Right ventricle myocardium inferior (tissue), 1 donor: ENCODE measurements at places on chromosomes 7 and 10. TPM values are rescaled to one million over a fixed set of nuclear protein-coding genes. Genes with fewer than 3 reads are reported as not detected.

Gene SLC13A4
- total RNA-seq = not detected

Gene ECD
- 15.3 TPM for total RNA-seq

Gene ZDHHC4
- total RNA-seq = 39.3 TPM

Gene C10orf143
- total RNA-seq = 1.4 TPM

Gene C10orf105
- 0.05 TPM for total RNA-seq

Gene CPA2
- total RNA-seq = not detected

- DNase-seq = no peak
Measured at GRCh38 chr7:126533715-126534114, 719.0 kb downstream of the GRM8 start.

DNA sequence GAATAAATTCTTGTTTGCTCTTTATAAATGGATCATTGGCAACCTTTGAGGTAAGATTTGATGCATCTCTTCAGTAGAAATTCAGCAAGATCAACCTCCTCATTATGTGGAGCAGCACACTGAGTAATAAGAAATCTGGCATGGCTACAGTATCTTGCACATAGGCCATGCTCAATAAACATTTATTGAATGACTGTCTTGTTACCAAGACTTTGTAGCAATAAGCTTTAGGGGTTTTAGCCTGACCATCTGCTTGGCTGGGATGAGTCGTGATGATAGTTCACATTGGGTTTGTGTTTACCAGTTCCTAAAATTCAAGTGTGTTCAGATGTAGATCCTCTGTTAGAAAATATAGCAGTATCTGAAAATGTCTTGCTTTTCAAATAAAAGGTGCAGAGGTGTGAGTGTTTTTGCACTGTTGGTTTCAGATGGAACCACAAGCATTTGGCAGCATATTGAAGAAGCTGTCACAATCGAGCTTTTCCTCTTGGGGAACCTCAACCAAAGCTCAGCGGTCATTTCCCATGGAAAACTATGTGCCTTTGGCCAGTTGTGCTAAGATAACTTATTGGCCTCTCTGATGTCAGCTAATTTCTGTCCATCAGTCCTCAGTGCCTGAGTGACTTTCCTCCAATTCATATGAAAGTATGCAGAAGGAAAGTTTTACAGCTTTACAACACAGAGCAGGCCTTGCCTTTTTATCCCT, 442.6 kb downstream of the GFRA1 start:
- no peak for DNase-seq

- DNase-seq = no peak
Measured at GRCh38 chr10:91511549-91512330, 101.6 kb downstream of the HECTD2 start.

- DNase-seq = no peak
Measured at GRCh38 chr7:23713285-23714149, 3.5 kb downstream of the STK31 start.

DNA sequence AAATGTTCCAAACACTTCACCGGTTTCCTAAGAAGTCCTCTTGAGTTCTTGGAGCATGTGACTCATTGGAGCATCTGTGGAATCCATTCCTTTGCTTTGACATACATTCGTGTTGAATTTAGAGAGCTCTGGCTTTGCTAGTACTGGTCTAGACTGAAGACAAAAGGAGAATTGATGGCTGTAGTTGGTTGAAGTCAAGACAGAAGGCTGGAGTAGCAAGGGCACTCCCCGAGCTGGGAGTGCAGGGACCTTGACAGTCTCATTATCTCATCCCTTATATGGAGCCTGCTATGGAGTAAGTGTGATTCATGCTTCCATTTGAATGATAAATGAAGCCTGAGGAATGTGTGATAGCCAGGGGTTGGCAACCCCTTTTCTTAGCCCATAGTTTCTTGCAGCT, 1249.1 kb downstream of the TYW1 start:
- DNase-seq = no peak

DNA sequence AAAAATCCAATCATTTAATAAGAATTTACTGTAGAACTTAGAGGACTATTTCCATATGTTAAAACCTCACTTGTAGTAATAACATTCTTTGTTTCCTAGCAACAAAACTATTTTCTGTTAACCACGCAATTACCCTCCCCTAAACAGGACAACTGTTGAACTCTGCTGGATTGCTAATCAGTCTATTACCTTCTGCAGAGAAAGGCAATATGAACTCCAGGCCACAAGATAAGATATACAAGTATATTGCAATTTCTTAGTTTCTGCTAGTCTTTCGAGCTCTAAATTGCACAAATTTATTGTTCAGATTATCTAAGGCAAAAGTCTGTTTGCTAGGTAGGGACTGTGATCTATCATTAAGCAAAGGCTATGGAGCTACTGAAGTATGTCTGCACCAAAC, 920.1 kb upstream of the LRRN3 start:
- DNase-seq = no peak

DNA sequence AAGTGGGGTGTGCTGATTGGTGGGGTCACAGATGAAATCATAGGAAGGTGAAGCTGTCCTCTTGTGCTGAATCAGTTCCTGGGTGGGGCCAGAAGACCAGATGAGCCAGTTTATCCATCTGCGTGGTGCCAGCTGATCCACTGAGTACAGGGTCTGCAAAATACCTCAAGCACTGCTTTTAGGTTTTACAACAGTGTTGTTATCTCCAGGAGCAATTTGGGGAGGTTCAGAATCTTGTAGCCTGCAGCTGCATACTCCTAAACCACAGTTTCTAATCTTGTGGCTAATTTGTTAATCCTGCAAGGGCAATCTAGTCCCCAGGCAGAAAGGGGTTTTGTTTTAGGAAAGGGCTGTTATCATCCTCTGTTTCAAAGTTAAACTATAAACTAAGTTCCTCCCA, 17.0 kb upstream of the IFRD1 start:
- no peak for DNase-seq

- DNase-seq = no peak
Measured at GRCh38 chr10:131310551-131311401, 745 bp downstream of the TCERG1L start.

DNA sequence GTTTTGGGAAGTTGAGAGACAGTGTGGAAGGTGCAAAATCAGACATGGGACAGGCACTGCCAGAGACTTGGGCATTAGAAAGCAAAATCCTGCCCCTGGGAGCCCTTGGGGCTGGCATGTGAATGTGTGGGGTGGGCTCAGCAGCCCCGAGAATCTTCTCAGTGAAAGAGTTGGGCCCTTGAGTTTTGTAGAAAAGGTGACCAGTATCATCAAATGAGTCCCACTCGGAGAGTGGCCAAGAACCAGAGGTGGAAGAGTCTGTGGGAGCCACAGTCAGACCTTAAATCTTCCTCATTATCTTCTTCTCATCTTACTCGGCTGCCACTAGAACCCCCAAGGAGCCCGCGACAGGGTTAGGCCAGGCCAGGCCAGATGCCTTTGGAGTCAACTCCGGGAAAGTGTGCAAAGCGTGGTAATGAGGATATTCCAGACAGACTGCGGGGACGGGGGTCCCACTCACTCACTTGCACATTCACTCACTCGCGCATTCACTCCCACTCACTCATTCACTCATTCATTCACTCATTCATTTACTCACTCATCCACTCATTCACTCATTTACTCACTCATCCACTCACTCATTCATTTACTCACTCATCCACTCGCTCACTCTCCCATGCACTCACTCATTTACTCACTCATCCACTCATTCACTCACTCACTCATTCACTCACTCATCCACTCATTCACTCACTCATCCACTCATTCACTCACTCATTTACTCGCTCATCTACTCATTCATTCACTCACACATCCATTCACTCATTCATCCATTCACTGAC, 74.9 kb downstream of the CARD11 start:
- DNase-seq = no peak

DNA sequence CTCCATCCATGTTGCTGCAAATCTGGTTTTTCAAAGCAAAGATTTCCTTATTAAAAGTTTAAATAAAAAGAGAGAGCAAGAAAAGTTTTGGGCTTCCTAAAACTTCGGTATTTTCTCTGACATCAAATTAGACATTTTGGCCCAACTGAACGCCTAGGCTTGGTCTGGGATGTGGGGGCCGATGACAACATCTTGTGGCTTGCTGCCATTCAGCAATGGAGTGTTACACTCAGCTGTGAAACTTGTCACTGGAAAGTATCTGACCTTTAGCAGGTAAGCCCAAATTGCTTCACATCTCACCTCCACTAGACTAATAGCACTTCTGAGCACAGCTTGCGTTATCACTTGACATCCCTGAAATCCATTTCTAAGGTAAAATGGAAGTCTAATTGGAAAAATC, 320.6 kb downstream of the GATA3 start:
- no peak for DNase-seq

GRCh38 chr7:46569133-46569465, 648.0 kb upstream of the IGFBP3 start:
- no peak for DNase-seq

DNA sequence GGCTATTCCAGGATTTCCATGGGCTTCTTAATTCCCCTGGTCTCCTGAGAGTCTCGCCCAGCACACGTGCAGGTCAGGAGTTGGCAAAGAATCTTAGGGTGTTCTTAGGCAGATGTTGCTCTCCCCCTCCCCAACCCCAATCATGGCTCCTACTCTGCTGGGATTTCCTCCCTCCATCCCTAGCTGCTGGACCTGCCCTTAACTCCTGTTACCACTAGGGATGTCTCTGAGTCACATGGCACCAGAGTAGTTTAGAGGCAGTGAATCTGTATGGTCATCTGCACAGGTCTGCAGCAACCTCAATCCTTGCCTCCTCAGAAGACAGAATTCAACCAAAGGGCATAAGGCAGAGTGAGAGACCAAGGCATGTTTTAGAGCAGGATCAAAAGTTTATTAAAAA, 51.8 kb upstream of the CHST3 start:
- DNase-seq = no peak

DNA sequence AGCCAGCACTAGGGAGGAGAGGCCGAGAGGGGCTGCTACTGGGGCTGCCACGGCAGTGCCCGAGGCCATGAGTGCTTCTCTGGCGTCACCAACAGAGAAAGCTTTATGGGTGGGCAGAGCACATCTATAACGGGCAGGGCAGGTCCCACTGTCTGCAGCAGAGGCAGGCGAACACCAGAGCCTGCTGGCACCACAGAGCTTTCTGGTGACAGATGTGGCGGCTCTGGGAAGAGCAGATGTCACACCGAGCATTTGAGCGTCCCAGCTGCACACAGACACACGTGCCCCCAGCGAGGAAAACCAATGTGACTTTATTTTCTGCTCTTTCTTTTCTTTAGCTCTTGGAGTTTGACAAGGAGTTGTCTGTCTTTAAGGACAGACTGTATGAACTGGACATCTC, 20.5 kb downstream of the NKX6-2 start:
- DNase-seq = no peak
